ENCODE measurements at places on chromosomes 16 and 17. TPM values are rescaled to one million over a fixed set of nuclear protein-coding genes. Genes with fewer than 3 reads are reported as not detected.

DNA sequence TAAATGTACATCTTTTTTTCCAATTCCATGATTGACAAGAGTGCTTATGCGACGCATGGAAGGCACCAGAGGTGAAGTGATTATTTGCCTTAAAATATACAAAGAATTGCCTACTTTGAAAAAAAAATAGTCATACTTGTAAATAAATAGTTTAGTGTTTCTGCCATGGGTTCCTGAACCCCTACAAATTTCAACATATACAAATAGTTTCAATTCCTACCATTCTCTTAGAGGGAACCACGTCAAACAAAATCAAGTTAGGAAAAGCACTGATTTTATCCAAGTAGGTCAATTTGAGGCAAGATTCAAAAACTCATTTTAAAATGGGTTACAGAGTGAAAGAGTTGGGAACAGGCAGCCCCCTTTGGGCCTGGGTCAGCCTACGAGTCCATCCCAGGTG is 11.7 kb downstream of the CMTM3 start:
- H3K4me3 ChIP-seq, result no peak overlapping the region
- no peaks in the 10 kb centered on the region for H3K27me3 ChIP-seq
- no peak overlapping the region for H3K27ac ChIP-seq
- peaks cover 16% of the 10 kb centered on the region for H3K4me1 ChIP-seq

- DNase-seq, result no peak
- H3K36me3 ChIP-seq, result no peaks in the 10 kb centered on the region
- H3K4me3 ChIP-seq, result no peak overlapping the region
- H3K4me1 ChIP-seq, result peaks cover 41% of the 10 kb centered on the region
- no peaks in the 10 kb centered on the region for H3K27me3 ChIP-seq
Measured at GRCh38 chr16:84607694-84608093, 10.2 kb downstream of the COTL1 start.

Gene DOC2B
- 12.5 TPM for total RNA-seq

DNA sequence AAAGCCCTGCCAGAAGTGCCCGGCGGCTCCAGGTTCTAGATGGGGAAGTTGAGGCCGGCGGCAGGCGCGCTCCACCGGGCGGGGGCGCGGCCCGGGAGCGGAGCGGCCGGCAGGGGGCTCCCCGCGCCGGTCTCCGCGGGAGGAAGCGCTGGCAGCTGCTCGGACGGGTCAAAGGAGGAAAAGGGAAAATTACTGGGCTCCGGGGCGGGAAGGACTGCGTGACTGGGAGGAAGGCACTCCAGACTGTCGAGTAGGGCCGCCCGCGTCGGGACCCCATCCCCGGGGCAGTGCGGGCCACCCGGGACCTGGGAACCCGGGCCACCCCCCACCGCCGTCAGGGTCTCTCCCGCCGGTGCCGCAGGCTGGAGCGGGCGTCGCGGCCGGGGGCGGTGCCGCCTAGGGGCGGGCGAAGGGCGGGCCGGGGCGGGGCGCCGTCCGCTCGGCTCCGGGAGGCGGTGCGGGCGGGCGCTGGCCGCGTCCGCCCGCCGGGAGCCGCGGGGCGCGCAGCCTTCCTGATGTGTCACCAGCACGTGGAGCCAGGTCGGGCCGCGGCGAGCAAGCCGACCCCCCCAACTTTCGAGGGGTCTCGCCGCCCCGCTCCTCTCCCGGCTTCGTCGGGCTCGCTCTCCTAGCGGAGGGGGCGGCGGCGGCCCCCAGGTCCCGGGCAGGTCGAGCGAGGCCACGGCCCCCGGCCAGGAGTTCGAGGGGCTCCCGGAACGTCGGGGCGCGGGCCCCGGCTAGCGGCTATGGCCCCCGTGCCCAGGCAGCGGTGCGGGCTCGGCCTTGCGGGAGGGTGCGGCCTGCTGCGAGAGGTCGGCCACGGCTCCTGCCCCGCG is 167.5 kb downstream of the RAB11FIP4 start:
- H3K36me3 ChIP-seq, result peaks cover 5% of the 10 kb centered on the region
- peak overlapping the region; percentile 96 for H3K27ac ChIP-seq
- H3K27me3 ChIP-seq, result no peaks in the 10 kb centered on the region
- peak; percentile 92 for DNase-seq
- peak overlapping the region; percentile 70 for H3K4me3 ChIP-seq

DNA sequence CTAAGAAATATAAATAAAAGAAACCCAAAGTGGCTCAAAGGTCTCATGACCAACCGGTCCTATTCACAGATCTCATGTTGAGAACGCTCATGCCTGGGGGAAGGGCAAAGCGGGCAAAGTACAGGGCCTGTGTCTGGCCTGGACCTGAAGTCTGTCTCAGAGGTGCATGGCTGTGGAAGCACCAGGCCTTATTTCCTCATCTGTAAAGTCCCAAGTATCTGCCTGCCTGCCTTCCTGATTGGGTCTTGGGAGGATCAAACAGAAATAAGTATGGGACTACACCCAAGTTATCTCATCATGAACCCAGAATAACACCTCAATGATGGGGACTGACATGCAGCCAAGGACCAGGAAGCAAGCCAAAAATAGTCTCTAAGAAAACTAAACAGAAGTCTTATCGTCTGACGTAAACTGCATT is 14.2 kb downstream of the AXIN2 start:
- no peak overlapping the region for H3K4me3 ChIP-seq
- H3K36me3 ChIP-seq, result peaks cover 13% of the 10 kb centered on the region
- H3K4me1 ChIP-seq, result peaks cover 55% of the 10 kb centered on the region
- H3K27me3 ChIP-seq, result no peaks in the 10 kb centered on the region
- DNase-seq, result peak; percentile 80

GRCh38 chr17:54901230-54901822 is 674 bp downstream of the TOM1L1 start:
- H3K4me3 ChIP-seq, result peak overlapping the region; percentile 63
- peaks cover 14% of the 10 kb centered on the region for H3K4me1 ChIP-seq
- H3K36me3 ChIP-seq, result no peaks in the 10 kb centered on the region
- DNase-seq, result no peak

Gene TUBG2
- 35.0 TPM for total RNA-seq

Gene FZD2
- 2.1 TPM for total RNA-seq

DNA sequence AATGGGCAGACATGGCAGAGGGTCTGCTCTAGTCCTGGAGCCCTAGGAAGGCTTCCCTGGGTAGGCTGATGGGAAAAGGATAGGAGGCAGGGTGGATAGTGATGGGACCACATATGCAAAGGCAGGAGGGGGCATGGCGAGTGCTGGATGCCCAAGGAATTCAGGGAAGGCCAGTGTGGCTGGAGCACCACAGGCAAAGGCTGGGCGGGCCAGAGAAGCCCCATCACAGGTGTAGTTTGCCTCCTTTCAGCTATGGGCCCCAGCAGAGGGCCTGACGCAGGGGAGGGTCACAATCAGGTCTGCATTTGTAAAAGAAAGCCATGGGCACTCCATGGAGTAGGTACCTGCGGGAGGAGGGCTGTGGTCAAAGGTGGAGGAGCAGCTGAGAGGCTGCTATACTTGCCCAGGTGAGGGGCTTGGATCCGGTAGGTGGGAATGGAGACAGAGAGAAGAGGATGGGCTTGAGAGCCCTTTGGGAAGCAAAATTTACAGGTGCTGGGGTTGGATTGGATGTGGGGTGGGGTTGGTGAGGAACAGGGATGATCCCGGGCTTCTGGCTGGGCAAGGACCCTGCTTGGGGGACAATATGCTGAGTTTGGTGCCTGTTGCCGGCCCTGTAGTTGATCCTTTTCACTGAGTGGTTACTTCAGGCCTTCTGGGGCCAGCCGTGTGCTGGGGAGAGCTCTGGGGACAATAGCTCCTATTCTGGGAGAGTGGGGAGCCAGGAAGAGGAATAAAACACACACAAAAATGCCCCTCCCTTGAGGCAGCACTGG is 6.5 kb upstream of the COL1A1 start:
- H3K4me3 ChIP-seq, result no peak overlapping the region
- peak overlapping the region; percentile 99 for H3K27ac ChIP-seq
- H3K36me3 ChIP-seq, result no peaks in the 10 kb centered on the region
- H3K4me1 ChIP-seq, result peaks cover 95% of the 10 kb centered on the region
- no peaks in the 10 kb centered on the region for H3K27me3 ChIP-seq

DNA sequence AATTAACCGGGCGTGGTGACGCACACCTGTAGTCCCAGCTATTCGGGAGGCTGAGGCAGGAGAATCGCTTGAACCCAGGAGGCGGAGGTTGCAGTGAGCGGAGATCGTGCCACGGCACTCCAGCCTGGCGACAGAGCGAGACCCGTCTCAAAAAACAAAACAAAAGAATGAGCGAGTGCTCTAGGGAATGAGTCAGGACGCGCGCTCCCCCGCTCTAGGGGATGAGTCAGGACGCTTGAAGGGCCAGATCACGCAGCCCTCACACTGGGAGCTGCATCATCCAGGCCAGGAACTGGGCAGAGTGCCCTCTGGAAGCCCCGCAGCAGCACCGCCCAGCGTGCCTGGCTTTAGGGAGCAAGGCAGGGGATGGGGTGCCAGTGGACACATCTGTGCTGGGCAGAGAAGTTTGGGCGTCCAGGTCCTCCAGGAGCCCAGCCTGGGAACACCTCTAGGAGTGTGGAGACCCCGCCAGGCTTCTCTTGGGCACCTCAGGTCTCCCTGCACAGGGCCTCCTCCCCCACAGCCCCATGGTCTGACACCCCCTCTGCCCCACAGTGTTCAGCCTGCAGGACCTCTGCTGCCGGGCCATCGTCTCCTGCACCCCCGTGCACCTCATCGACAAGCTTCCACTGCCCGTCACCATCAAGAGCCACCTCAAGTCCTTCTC is 3.9 kb upstream of the WFIKKN1 start:
- peaks cover 10% of the 10 kb centered on the region for H3K36me3 ChIP-seq
- peaks cover 43% of the 10 kb centered on the region for H3K4me1 ChIP-seq
- no peak overlapping the region for H3K4me3 ChIP-seq
- H3K27ac ChIP-seq, result peak overlapping the region; percentile 69

- no peak overlapping the region for H3K27ac ChIP-seq
- H3K27me3 ChIP-seq, result no peaks in the 10 kb centered on the region
- no peak overlapping the region for H3K4me3 ChIP-seq
- H3K4me1 ChIP-seq, result no peaks in the 10 kb centered on the region
Measured at GRCh38 chr16:82454566-82454965, 172.2 kb upstream of the CDH13 start.

- H3K4me1 ChIP-seq, result no peaks in the 10 kb centered on the region
- DNase-seq, result peak; percentile 12
- no peaks in the 10 kb centered on the region for H3K27me3 ChIP-seq
- H3K4me3 ChIP-seq, result no peak overlapping the region
- no peak overlapping the region for H3K27ac ChIP-seq
Measured at GRCh38 chr17:16974569-16975276, 2.8 kb upstream of the TNFRSF13B start.

DNA sequence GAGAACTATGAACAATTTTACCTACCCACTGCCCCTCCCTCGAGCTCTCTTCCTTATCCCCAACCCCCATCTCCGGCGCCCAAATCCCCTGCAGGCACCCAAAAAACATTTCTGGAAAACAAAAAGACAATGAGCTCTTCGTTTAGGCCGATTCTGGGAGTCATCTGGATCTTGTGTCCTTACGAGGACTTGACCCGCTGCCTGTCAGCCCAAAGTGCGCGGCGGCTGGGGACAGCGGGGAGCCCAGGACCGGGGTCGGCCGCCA is 524 bp downstream of the STRADA start:
- no peak for DNase-seq
- H3K4me3 ChIP-seq, result peak overlapping the region; percentile 65
- H3K36me3 ChIP-seq, result no peaks in the 10 kb centered on the region
- no peaks in the 10 kb centered on the region for H3K27me3 ChIP-seq
- peaks cover 20% of the 10 kb centered on the region for H3K4me1 ChIP-seq
- H3K27ac ChIP-seq, result peak overlapping the region; percentile 97

DNA sequence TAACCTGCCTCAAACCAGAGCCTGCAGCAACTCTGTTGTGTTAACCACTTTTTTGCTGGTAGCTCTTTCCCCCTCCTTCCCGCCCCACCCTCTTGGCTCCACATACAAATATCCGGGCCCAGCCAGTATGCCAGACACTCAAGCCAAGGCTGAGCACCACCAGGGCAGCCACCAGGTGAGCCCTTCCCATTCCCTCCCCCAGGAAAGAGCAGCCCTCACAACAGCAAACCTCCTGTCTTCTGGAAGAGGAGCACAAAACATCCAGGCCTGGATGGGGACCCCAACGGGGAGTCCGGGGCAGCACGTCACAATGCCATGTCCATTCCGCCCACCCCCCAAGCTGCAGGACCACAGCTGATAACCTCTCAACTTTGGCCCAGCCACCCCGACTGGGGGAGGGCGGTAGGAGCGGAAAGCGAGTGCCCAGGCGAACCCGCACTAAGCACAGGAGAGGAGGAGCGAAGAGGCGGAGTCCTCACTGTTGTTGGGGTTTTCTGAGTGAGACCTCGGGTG is 757 bp downstream of the ORMDL3 start:
- H3K4me3 ChIP-seq, result peak overlapping the region; percentile 93
- peak; percentile 75 for DNase-seq
- H3K27me3 ChIP-seq, result no peaks in the 10 kb centered on the region
- H3K4me1 ChIP-seq, result peaks cover 29% of the 10 kb centered on the region
- peak overlapping the region; percentile 92 for H3K27ac ChIP-seq

DNA sequence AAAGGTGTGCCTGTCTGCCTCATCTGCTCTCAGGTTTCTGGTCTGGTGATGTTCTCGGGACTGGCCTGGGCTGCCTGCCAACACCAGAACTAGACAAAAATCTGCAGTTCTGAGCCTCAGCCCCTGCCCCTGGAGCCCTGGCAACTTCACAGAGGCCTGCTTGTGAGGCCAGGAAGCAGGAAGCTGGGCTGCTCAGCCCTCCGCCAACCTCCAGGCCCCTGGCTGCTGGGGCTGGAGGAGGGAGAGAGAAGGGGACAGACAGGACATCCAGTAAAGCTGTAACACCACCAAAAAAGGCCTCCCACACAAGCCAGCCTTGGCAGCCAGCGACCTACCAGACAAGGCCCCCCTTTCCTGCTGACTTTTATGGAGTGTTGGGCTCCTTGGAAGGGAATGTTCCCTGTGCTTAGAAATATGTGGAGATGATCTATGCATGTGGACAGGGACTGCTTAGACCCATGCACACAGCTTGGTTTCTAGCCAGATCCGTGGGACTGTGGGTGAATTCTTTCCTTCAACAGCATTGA is 157.6 kb downstream of the XYLT1 start:
- peak overlapping the region; percentile 96 for H3K27ac ChIP-seq
- no peaks in the 10 kb centered on the region for H3K27me3 ChIP-seq
- DNase-seq, result peak; percentile 98
- H3K4me1 ChIP-seq, result no peaks in the 10 kb centered on the region
- H3K36me3 ChIP-seq, result no peaks in the 10 kb centered on the region
- no peak overlapping the region for H3K4me3 ChIP-seq

GRCh38 chr16:69741951-69742904 is 12.5 kb downstream of the NOB1 start:
- H3K36me3 ChIP-seq, result peaks cover 77% of the 10 kb centered on the region
- no peaks in the 10 kb centered on the region for H3K4me1 ChIP-seq
- DNase-seq, result peak; percentile 88
- no peaks in the 10 kb centered on the region for H3K27me3 ChIP-seq

- peak overlapping the region; percentile 37 for H3K27ac ChIP-seq
- no peak for DNase-seq
Measured at GRCh38 chr17:80981062-80981902, 10.4 kb upstream of the CHMP6 start.
